Colonic mucosa (tissue), 4 donors: ENCODE measurements at places on chromosomes 3 and 15. TPM values are rescaled to one million over a fixed set of nuclear protein-coding genes. Genes with fewer than 3 reads are reported as not detected.

Gene GATA2
- 8.1 TPM for total RNA-seq

Gene TEX55
- total RNA-seq, result not detected

Gene DYNLT2B
- total RNA-seq, result 4.0 TPM

Gene SEMA3F
- total RNA-seq, result 24.0 TPM

Gene CLK3
- total RNA-seq, result 83.5 TPM

Gene P4HTM
- 73.9 TPM for total RNA-seq

Gene MAP6D1
- not detected for total RNA-seq

Gene ARPP21
- 0.42 TPM for total RNA-seq
